Activated CD4-positive, alpha-beta T cell treated with anti-CD3 and anti-CD28 coated beads, Interleukin-2, amount 10 ng/mL, durations not matched to agents 24 days and 14 days (primary cell): ENCODE measurements at places on chromosomes 2 and 18. TPM values are rescaled to one million over a fixed set of nuclear protein-coding genes. Genes with fewer than 3 reads are reported as not detected.

ABCB11 gene
- not detected in 2 replicates for total RNA-seq

DNA sequence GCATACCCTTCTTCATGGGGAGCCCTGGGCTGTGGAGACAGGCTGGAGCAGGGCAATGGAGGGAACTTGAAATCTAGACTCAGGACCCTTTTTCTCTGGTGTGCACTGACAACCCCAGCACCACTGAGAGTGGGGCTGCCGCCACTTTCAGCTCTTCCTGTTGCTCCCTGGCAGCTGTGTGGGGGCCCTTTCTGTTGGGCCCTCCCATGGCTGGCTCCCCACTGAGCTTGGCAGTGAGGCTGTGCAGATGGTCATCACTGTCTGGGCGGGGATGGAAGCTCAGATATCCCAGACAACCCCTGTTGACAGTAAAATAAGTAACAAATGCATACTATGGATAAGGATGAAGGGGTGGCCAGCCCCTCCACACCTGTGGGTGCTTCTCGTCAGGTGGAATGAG is 6.7 kb downstream of the MYO7B start:
- H3K27ac ChIP-seq: no peak overlapping the region
- H3K4me3 ChIP-seq: no peak overlapping the region
- H3K27me3 ChIP-seq: peaks cover 41% of the 10 kb centered on the region
- DNase-seq: no peak
- H3K36me3 ChIP-seq: no peaks in the 10 kb centered on the region

- peaks cover 4% of the 10 kb centered on the region for H3K27me3 ChIP-seq
- H3K36me3 ChIP-seq: no peaks in the 10 kb centered on the region
- no peaks in the 10 kb centered on the region for H3K4me1 ChIP-seq
- no peak for DNase-seq
These were observed 34.0 kb upstream of the PLA2R1 start for GRCh38 chr2:160096409-160096808.

GRCh38 chr2:160427629-160428404 is 65.8 kb downstream of the RBMS1 start:
- peak overlapping the region; percentile 72 for H3K4me3 ChIP-seq
- no peaks in the 10 kb centered on the region for H3K27me3 ChIP-seq
- peaks cover 46% of the 10 kb centered on the region for H3K4me1 ChIP-seq
- DNase-seq: peak; percentile 84
- H3K36me3 ChIP-seq: peaks cover 29% of the 10 kb centered on the region
- H3K27ac ChIP-seq: peak overlapping the region; percentile 80

DNA sequence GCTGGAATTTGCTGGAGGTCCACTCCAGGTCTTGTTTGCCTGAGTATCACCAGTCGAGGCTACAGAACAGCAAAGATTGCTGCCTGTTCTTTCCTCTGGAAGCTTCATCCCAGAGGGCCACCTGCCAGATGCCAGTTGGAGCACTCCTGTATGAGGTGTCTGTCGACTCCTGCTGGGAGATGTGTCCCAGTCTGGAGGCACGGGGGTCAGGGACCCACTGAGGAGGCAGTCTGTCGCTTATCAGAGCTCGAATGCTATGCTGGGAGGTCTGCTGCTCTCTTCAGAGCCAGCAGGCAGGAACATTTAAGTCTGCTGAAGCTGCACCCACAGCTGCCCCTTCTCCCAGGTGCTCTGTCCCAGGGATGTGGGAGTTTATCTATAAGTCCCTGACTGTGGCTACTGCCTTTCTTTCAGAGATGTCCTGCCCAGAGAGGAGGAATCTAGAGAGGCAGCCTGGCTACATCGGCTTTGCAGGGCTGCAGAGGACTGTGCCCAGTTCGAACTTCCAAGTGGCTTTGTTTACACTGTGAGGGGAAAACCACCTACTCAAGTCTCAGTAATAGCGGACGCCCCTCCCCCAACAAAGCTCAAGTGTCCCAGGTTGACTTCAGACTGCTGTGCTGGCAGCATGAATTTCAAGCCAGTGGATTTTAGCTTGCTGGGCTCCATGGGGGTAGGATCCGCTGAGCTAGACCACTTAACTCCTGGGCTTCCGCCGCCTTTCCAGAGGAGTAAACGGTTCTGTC is 301.1 kb downstream of the ERBB4 start:
- DNase-seq: no peak
- H3K27me3 ChIP-seq: no peaks in the 10 kb centered on the region
- H3K36me3 ChIP-seq: no peaks in the 10 kb centered on the region
- H3K4me3 ChIP-seq: no peak overlapping the region

- H3K4me3 ChIP-seq: no peak overlapping the region
- peaks cover 2% of the 10 kb centered on the region for H3K4me1 ChIP-seq
- no peaks in the 10 kb centered on the region for H3K36me3 ChIP-seq
These were observed 391.5 kb downstream of the TXNL1 start for GRCh38 chr18:56246916-56247315.

DNA sequence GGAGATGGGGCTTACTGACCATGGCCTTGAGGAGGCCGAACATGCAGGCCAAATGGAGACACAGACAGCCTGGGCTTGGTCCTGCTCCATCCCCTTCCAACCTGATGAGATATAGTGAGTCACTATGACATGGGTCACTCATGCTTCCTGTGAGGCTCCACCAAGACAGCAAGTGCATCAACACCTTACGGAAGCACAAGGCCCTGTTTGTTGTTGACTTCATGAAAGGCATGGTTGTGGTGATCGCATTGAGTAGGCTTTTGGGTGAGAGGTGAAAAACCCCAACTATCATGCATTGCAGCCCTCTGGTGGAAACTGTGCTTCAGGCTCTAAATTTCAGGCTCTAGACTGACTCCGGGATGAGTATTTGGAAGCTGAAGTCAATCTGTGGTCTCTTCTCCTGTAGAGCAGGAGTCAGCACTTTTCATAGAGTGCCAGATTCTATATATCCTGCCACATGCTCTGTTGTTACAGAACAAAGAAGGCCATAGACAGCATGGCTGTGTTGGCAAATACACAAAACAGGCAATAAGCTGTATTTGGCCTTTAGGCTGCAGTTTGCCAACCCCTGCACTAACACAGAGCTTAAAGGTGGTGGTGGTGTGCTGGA is 10.1 kb downstream of the IL37 start:
- H3K27me3 ChIP-seq: peaks cover 3% of the 10 kb centered on the region
- H3K36me3 ChIP-seq: no peaks in the 10 kb centered on the region
- H3K4me3 ChIP-seq: no peak overlapping the region
- DNase-seq: peak; percentile 78

DNA sequence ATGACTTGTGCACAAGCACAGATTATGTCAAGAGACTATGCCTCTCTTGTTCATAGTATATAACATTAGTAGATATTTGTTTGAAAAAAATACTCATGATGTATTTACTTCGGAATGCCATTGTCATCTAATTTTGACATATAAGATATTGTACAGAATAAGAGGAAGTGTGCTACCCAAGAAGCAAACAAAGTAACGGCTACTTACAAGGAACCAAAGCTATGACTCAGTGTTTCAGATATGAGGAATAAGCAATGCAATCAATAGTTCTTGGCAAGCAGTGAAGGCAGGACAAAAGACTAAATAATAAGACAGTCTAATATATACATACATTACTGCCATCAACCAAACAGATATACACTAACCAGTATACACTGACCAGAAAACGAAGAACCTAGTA is 256.3 kb downstream of the CCDC178 start:
- H3K4me1 ChIP-seq: no peaks in the 10 kb centered on the region
- H3K36me3 ChIP-seq: no peaks in the 10 kb centered on the region
- H3K4me3 ChIP-seq: no peak overlapping the region

GRCh38 chr18:2636126-2636631 is 19.3 kb upstream of the SMCHD1 start:
- no peak for DNase-seq
- no peaks in the 10 kb centered on the region for H3K27me3 ChIP-seq
- peak overlapping the region; percentile 87 for H3K4me3 ChIP-seq

DNA sequence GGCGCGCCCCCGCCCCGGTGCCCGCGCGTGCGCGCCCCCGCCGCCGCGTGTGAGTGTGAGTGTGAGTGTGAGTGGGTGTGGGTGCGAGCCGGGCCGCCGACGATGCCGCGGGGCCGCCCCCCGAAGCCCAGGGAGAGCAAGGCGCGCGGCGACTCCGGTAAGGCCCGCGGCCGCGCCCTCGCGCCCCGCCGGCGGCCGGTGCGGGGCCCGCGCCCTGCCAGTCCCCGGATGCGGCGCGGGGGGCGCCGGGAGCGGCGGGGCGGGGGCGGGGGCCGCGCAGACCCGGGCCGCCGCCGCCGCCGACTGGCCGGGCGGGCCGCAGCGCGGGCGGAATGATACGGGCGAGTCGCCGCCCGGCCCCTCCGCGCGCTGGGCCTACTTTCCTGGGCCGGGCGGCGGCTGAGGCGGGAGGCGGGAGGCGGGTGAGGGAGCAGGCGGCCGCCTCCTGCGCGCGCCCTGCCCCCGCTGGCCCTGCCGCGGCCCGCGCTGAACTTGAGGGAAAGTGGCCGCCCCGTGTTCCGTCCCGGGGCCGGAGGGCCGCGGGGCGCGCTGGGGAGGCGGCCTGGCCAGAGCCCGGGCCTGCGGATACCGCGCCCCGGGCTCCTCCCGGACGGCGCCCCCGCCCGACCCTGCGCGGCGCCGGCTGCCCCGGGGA is at the start of gene ZNF236:
TSS of gene ZNF236 (plus strand) at position 52 of the 655 bp plus-strand sequence. CDS start at position 103, 51 bp downstream.
- H3K27me3 ChIP-seq: no peaks in the 10 kb centered on the region
- peaks cover 43% of the 10 kb centered on the region for H3K4me1 ChIP-seq
- H3K4me3 ChIP-seq: peak within 1 kb of the TSS; percentile 95
- peak within 1 kb of the TSS; percentile 95 for H3K27ac ChIP-seq
- peak; percentile 90 for DNase-seq

GRCh38 chr2:68917034-68917718 is 35.5 kb downstream of the GKN2 start:
- H3K4me1 ChIP-seq: peaks cover 5% of the 10 kb centered on the region
- no peaks in the 10 kb centered on the region for H3K27me3 ChIP-seq

DNA sequence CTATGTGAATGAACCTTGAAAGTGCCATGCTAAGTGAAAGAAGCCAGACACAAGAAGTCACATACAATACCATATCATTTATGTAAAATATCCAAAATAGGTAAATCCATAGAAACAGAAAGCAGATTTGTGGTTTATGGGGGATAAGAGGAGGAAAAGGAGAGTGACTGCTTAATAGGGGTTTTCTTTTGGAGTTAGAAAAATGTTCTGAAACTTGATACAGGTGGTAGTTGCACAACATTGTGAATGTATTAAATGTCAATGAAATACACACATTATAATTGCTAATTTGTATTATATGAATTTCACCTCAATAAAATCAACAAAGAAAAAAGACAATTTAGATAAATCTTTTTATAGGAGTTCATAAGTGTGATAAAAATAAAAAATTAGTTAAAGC is 37.1 kb downstream of the MEMO1 start:
- H3K4me1 ChIP-seq: peaks cover 12% of the 10 kb centered on the region
- peaks cover 6% of the 10 kb centered on the region for H3K36me3 ChIP-seq
- H3K27ac ChIP-seq: no peak overlapping the region
- DNase-seq: no peak
